ENCODE measurements at places on chromosomes 6 and 20.

- DNase-seq: no peak
Measured at GRCh38 chr6:7296602-7297001, 16.4 kb downstream of the SSR1 start.

DNA sequence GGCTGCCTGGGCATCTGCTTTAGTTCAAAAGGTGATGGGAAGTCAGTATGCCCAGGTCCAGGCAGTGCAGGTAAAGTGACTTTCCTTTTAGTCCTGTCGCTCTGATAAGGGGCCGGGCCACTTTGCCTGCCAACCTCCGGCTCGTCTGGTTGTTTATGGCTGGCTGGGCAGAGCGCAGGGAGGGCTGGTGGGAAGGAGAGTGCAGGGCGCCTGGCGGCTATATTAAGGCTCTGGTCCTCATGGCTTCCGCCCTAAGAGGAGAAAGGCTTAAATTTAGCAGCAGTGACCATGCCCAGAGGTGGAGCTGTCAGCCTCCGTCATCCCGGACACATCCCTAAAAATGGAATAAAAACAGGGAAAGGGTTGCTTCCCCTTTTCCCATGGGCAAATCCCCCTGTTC is 14.6 kb downstream of the GATA5 start:
- no peak for DNase-seq

GRCh38 chr20:309841-310644 is 12.7 kb downstream of the ZCCHC3 start:
- DNase-seq: peak; percentile 99

- no peak for DNase-seq
Measured at GRCh38 chr6:21469213-21469612, 124.3 kb upstream of the SOX4 start.

GRCh38 chr20:12331236-12331635 is 413.5 kb downstream of the BTBD3 start:
- no peak for DNase-seq

- no peak for DNase-seq
Measured at GRCh38 chr6:24249926-24250325, 107.9 kb downstream of the DCDC2 start.

- DNase-seq: no peak
Measured at GRCh38 chr6:54633601-54634000, 213.0 kb upstream of the FAM83B start.

DNA sequence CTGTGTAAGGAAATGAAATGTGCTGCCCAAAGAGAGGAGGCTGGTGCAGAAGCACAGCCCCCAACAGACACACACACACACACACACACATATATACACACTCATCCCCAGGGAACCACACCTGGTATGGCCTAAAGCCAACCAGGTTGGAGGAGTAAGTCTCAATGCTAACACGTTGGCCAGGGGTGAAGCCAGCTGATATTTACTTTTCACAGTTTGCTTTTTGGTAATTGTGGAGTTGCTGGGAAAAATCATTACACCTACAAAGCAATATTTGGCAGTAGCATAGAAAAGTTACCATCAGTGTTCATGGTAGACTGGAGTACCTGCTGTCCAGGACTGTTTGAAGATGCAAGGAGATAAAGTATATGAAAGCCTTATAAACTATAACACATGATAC is 50.3 kb upstream of the NAA20 start:
- DNase-seq: no peak

- no peak for DNase-seq
Measured at GRCh38 chr20:55978550-55978949, 26.8 kb downstream of the CBLN4 start.

DNA sequence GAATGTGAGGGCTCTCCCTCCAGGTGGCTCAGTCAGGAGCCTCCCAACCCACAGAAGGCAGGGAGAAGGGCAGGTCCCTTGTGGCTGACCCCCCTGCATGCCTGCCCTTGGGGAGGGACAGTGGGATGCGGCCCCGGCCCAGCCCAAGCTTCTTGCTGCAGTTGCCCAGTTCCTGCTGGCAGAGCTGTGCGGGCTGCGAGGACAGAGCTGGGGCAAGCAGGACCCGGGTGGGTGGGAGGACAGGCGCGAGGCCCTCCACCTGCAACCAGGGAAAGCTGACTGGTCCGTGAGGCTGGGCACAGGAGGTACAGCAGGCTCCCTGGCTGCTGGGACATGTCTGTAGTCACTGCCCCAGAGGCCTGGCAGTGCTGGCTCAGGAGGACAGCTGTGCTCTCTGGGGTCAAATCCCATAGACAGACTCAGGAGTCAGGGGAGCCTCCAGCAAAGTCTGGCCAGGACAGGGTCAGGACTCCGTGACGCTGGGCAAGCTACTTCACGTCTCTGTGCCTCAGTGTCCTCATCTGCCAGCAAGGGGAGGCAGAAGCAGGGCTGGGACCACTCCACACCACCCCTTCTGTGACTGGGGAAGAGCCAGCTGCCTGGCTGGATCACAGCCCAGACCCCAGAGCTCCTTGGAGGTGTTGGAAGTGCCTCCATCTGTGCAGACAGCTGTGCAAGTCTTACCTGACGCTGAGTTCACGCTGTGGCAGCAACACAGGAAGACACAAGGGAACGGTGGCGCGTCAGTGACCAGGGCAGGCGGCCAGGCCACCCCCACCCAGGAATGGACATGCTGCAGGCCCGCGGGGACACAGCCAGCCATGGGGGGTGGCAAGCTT is 13.0 kb downstream of the UCKL1 start:
- no peak for DNase-seq

DNA sequence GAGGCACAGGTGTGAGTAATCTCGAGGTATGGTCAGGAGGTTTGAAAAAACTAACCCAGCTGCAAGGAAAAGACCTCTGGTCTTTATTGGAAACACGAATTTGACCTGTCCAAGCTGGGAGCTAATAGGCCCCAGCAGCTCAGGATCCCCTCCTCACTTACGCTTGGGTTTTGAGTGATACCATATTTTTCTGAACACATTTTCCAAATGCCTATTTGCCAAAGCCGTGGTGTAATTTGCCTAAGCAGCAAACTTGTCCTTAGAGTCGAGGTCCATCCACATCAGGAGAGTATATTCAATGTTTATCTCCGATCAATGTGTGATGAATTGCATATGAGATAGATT is 128.0 kb downstream of the BCAS1 start:
- DNase-seq: no peak

DNA sequence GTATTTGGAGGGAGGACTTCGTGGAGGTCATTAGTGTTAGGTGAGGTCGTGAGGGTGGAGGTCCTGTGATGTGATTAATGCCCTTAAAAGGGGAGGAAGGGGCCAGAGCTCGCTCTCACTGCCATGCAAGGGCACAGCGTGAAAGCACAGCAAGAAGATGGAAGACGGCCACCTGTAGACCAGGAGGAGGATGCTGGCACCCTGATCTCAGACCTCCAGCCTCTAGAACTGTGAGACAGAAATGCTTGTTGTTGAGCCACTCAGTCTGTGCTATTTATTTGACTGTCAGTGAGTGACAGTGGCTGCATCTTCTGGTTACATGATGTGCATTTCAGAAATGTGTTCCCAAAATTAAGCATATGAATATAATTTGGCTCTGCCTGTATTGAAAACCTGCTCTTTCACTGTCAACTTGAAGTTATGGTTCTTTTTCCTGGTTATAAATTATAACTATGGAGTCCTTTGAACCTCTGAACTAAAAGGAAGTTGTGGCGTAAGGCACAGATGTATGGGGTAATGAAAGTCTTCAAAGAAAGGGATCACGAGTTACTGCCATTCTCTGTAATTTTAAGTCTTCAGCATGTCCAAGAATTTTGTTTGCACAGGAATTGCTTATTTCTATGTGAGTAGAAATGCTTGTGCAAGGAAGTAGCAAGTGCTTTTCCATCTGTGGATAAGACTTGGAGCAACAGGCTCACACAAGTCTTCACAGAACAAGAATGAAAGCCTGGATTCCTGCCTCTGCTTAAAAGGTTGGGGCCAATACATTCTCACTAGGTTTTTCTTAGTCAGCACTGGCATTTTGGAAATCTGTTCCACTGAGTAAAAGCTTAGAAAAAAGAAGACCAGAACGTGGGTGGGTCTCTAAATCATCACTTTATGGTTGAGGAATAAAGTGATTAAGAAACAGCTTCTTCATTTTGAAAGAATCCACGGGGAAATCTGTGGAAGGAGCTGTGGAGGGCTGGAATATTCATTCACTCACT is 10.3 kb downstream of the PPP1R14C start:
- DNase-seq: no peak

- DNase-seq: no peak
Measured at GRCh38 chr20:44342248-44342647, 5.4 kb downstream of the R3HDML start.

DNA sequence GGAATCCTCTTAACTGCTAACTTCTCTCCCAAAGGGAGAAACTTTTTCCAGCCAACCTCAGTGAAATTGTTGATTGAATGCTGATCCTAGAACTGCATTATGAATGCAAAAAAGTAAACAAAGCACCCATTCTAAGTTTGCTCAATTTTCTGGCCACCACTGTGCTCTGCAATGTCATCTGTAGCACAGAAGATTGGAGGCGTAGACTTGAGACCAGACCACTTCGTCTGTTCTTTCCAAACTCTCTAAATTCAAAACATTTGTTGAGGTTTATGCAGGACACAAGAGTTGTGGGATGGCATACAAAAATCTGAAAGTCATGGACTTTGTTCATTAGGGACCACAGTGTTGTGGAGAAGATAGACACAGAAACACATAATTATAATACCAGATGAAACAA is 11.1 kb upstream of the TSPYL1 start:
- DNase-seq: no peak

DNA sequence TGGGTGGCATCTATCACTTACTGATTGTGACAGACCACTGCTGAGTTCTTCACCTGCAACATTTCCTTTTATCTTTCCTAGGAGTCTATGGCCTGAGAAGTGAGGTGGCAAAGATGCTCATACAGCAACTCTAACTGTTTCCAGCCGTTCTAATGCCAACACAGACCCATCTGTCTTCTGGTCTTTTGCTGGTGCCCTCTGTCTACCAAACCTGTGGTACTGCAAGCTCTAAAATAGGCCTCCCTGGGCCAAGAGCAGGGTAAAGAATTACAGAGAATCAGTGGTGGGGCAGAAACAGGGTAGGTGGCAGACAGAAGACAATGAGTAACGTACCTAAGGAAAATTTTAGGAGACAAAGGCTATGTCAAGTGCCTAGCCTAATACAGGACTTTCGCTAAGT is 611.0 kb upstream of the FLRT3 start:
- DNase-seq: no peak

DNA sequence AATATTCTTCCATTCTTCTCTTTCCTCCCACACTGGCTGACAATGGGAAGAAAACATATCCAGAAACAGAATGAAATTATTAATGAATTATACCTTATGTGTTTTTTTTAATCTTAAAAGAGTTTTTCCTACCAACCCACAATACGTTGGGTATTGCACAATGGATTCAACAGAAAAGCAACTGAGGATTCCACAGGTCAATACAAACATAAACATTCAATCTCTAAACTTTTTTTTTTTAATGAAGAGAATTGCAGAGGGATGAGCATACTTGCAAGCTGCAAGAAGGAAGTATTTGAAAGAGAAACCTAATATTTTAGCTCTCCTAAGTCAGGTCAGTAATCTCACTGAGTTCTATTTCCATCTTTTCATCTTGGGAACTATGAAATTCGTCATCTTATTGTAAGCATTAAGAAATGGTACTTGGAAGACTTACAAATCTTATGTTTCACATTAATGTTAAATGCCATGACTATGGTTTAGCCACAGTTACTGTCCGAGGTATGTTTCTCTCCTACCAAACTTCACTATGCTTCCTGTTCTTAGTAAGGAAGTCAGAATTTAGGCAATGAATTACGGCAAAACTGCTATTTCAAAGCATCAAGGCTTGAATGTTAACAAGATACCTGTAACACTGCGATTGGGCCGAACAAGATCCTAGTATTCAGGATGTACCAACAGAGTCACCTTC is 100.8 kb downstream of the HIVEP2 start:
- no peak for DNase-seq

GRCh38 chr20:17614812-17615644 is 45.2 kb downstream of the DSTN start:
- DNase-seq: no peak

- DNase-seq: no peak
Measured at GRCh38 chr20:48604426-48604825, 223.4 kb downstream of the PREX1 start.

DNA sequence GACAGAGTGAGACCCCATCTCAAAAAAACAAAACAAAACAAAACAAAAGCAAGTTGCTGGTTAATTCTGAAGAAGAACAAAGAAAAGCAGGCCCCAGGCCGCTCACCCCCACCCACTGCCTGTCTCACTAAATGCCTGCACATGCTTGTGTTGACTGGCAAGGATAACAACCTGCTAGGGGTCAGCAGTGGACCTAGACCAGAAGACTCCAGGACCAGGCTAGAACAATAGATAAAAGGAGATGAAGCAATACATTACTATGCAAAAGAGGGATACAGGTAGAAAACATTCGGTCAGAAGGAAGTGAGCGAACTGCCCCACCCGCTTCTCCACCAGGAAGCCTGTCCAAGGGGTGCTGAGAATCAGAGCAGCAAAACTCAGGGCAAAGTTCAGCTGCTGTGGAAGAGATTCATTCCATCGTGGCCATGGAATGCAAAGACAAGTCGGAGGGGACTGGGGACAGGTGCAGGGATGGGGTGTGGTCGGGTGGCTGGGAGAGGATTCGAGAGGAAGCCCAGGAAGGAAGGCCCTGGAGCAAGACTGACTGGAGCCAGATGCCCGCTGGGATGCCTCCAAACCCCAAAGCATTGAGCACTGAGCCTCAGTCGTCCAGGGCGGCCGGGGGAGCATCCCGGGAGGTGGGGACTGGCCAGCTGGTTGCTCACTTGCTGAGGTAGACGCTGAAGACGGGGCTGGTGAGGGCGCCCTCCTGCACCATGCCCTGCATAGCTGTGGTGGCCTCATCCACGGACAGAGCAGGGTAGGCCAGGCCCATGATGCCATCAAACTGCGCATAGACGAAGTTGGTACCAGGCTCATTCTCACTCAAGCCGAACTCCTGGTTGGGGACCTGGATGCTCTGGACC is 5.3 kb downstream of the PGC start:
- no peak for DNase-seq

DNA sequence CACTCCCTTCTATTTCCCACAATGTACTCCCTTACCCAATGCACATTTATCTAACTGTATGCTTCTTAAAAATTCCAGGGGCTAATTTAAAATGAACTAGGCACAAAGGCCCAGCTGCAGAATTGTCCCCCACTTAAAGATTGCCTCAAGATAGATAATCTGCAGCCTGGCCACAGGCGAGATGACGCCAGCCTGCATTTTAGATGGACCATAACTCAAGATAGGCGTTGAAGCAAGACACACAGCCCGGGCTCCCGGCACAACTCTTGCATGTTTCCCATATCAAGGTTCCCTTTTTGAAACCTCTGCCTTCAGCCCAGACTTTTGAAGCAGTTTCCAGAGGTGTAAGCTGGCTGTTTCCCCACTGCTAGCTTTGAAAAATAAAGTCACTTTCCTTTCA is 3.2 kb upstream of the REPS1 start:
- DNase-seq: no peak

DNA sequence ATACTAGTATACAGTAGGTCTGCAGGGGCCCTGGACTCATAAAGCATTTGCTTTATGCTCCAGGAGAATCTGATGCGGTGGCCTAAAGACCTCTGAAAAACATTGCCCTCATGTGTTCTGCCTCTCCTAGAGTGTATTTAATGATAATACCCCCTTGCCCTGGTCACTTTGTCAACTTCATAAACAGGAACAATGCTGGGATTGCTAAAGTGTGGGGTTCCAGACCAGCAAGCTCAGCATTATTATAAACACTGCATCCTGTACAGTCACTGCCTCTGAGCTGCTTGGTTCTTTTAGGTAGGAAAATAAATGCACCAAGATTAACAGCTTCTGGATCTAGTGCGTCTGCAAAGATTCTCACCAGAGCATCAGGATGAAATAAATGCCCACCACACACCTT is 12.2 kb downstream of the TREM1 start:
- no peak for DNase-seq

- DNase-seq: peak; percentile 72
Measured at GRCh38 chr6:33192671-33193602, 670 bp upstream of the COL11A2 start.
